Left cardiac atrium (tissue), 4 donors: ENCODE measurements at places on chromosomes 2 and 18. TPM values are rescaled to one million over a fixed set of nuclear protein-coding genes. Genes with fewer than 3 reads are reported as not detected.

GRCh38 chr2:8028981-8029380, 652.9 kb upstream of the ID2 start:
- no peak for DNase-seq

RPRM gene
- total RNA-seq: not detected

- DNase-seq: no peak
Measured at GRCh38 chr18:79641722-79642497, 37.7 kb upstream of the CTDP1 start.

- DNase-seq: no peak
Measured at GRCh38 chr2:197010200-197011020, 83.9 kb upstream of the PGAP1 start.

- DNase-seq: no peak
Measured at GRCh38 chr2:70083344-70084156, 3.7 kb upstream of the PCBP1 start.

DNA sequence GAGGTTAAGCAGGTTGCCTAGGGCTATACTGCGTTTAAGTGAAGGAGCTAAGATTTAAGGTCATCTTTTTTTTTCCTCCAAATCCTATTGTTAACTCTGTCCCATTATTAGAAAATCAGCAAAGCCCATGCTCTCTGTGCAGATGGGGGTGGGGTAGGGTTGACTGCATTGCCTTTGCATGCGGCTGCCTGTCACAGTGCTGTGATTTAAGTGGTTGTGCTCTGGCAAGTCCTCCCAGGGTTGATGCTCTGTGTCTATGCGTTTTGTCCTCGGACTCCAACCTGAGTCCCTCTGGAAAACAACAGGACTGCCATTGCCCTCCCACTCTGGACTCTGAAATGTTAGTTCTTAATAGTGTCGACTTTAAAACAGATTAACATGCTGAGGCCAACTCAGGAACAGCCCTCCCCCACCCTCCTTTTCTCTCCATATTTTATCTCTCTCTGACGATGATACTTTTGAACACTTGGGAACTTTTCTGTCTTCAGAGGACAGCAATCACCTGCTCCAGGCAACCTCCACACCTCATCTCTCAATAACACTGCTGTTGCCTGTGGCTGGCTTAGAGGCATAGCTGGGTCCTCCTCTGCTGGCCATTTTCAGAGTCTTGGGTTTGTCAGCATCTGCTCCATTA, 5.8 kb downstream of the FHOD3 start:
- no peak for DNase-seq

INHBB gene
- 3.9 TPM for total RNA-seq

WDR43 gene
- total RNA-seq: 43.4 TPM

GRCh38 chr2:75720525-75720924, 9.8 kb upstream of the GCFC2 start:
- DNase-seq: no peak

CHRNG gene
- not detected for total RNA-seq

GRCh38 chr2:239308661-239309397, 92.0 kb downstream of the HDAC4 start:
- peak; percentile 41 for DNase-seq

GRCh38 chr2:71005271-71006202, 10.9 kb upstream of the TEX261 start:
- DNase-seq: no peak

GRCh38 chr2:49845671-49846070, 691.4 kb upstream of the FSHR start:
- DNase-seq: no peak

GRCh38 chr2:188295067-188295685, 3.5 kb downstream of the GULP1 start:
- DNase-seq: no peak

- no peak for DNase-seq
Measured at GRCh38 chr18:74936343-74936742, 272.6 kb downstream of the PTGR3 start.

LIPG gene
- 0.09 TPM for total RNA-seq

DNA sequence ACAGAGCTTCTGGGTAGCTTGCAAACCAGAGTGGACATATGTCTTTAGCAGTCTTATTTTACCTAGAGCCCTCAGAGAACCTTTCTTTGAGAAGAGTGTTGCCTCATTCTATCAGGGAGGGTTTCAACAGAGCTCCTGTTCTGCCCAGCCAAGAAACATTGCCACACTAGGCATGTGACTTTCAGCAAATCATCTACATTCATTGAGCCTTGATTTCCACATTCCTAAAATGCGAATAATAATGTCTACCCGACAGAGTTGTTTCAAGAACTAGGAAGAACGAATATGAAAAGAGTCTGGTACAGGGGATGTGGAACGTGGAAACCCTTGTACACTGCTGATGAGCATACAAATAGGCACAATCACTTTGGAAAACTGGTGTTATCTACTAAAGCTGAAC, 7.8 kb upstream of the PRKAG3 start:
- no peak for DNase-seq

DNA sequence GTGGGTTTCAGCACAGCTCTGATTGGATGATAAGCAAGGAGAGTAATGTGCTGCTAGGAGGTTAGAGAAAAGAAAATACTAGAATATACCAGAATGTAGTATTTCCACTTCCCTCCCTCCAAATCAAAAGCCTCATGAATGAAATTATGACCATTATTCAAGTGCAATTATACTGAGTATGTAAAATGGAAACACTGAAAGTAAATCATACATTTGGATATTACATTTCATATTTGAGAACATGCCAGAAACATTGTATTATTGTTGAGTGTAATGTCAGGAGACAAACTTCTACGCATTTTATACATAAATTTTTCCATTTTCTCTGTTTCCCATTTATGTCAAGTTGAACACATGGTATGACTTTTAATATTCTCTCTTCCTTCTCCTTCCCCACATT, 942 bp upstream of the CETN1 start:
- DNase-seq: no peak

IL1F10 gene
- not detected for total RNA-seq

B3GNT7 gene
- 8.0 TPM for total RNA-seq

DNA sequence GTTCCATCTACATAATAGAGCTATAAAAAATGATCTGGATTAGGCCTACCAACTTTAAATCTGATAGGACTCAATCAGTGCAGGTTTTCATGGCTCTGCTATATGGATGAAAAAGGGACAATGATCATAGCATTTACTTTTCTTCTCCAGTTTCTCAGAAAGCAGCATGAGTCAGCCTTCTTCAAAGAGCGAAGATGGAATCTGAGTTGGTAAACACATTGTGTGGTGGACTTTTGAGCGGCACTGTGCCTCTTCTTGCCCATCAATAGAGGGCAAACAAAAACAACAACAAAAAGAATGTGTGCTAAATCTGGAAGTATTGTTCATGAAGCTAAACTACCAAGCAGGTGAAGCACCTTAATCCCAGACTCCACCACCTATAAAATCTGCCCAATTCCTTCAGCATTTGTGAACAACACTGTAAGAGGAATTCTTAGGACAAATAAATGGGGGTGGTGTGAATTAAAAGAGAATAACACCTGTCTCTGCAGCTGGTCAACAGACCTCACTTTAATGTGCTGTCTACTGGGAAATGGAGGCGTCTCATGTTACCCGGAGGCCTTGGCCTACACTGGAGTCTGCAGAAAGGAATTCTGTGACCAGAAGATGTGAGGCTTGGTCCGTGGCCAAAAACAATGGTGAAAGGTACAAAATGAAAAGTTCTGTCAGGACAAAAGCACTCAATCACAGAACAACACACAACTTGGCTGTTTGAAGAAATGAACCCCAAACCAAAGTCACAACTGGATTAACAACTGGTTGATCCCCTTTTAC, 609.0 kb downstream of the IRS1 start:
- no peak for DNase-seq

CD8B2 gene
- not detected for total RNA-seq

GNAL gene
- total RNA-seq: 3.0 TPM

ACVR1C gene
- total RNA-seq: 10.0 TPM

GRCh38 chr2:69013142-69013839, at the start of gene ANTXR1:
TSS of gene ANTXR1 (plus strand) at chr2:69013179. CDS start at chr2:69013500, 321 bp downstream.
- peak; percentile 39 for DNase-seq

GRCh38 chr18:4599312-4599711, 144.2 kb upstream of the DLGAP1 start:
- DNase-seq: no peak

DNA sequence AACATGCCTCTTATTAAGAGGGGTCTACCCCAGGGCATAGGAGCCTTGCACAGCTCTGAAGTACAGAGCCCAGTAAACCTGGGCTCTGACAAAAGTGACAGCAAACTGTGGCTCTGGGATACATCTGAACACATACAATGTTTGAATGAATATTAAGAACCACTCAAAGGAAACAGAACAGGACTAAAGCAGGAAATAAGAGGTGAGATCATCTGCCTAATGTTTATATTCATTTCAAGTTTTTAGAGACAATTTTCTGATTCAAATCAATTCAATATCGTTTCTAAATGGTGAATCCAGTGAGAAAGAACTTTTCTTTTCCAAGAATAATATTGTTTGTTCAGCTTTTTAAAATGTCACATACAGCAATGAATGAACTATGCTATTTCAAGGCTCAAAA, 136.7 kb upstream of the CAVIN2 start:
- no peak for DNase-seq

FAM110C gene
- 6.2 TPM for total RNA-seq

GRCh38 chr2:218540015-218540414, 28.1 kb downstream of the USP37 start:
- no peak for DNase-seq

SH3BP4 gene
- total RNA-seq: 27.0 TPM

FBXO48 gene
- total RNA-seq: 1.4 TPM
